Cortex of kidney (tissue), 1 donor: ENCODE measurements at places on chromosomes 1 and 21.

GRCh38 chr1:17624611-17625233, 85.2 kb downstream of the ARHGEF10L start:
- DNase-seq: no peak

- no peak for DNase-seq
Observed at GRCh38 chr1:234940841-234941240, 187.8 kb downstream of the TOMM20 start.

GRCh38 chr1:177706977-177707376, 262.9 kb downstream of the SEC16B start:
- no peak for DNase-seq

- no peak for DNase-seq
Observed at GRCh38 chr1:109198043-109198695, 15.5 kb upstream of the SARS1 start.

- DNase-seq: no peak
Observed at GRCh38 chr1:111647736-111648135, 28.1 kb downstream of the RAP1A start.

- DNase-seq: no peak
Observed at GRCh38 chr1:67830226-67830625, 3.0 kb downstream of the GNG12 start.

DNA sequence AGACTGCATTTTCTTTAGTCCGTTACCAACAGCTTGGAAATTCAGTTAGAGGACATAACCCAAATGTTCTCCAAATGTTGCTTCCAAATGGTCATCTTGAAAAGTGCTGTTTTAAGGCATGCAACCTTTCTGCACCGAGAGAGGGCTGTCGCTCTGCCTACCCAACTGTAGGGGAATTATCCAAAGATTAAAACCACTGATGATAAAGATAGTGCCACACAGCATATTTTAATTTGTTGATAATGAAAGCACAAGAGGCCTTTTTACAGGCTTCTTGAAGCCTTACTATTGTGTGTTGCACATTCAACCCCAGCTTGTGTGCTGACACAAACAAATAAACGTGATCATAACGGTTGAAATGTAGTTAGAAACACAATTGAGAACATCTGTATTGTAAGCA, 121.5 kb downstream of the LMO4 start:
- no peak for DNase-seq

GRCh38 chr1:60502506-60502905, 428.9 kb upstream of the C1orf87 start:
- no peak for DNase-seq

- DNase-seq: no peak
Observed at GRCh38 chr1:173878251-173878650, 10.1 kb downstream of the ZBTB37 start.

DNA sequence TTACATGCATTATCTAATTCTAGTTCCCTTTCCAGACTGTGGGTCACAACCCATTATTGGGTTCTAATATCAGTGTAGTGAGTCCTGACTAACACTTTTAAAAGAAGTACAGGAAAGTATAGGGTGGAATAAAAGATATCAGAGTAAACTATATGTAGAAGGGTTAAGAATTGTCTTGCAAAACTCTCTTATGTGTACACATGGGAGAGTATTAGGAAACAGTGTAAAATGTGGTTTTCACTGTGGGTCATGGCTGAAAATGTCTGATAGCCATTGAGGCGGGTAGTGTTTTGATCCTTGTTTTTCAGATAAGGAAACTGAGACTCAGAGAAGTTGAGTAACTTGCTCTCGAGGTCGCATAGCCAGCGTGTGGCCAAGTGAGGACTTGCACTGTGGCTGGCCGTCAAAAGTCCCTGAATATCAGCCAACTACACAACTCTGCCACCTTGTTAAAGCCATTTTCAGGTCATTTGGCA, 18.5 kb upstream of the MTARC1 start:
- no peak for DNase-seq

DNA sequence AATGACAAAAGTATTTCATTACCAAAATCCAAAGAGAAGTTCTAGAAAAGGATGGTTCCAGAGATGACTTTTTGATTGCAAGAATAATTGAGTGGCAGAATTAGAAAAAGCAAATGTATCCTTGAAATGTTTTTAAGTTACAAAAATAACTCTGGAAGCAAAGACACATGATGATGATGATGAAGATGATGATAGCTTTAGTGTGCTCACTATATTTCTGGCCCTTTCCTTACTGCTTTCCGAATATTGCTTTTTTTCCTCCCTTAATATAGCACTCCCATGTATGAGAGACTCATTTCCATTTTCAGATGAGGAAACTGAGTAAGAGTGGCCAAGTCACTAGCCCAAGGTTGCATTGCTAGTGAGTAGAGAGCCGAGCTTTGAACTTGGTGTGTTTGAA, 54.7 kb downstream of the CACHD1 start:
- DNase-seq: no peak

GRCh38 chr21:44253832-44254710, 7.6 kb downstream of the DNMT3L start:
- no peak for DNase-seq

GRCh38 chr1:172764378-172764777, 105.5 kb downstream of the FASLG start:
- DNase-seq: no peak

DNA sequence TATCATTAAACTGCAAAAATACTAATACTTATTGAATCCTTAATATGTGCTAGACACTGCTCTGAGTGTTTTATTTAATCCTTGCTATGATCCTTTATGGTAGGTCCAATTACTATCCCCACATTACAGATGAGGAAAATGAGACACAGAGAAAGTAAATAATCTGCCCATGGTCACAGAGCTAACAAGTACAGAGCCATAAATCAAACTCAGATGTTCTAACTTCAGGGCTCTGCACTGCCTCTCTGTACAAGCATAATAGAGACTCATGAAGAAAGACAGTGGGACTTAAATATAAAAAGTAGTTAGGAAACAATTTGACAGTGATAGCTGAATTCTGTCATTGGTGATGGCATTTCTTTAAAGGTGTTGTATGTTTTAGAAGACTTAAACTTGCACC, 346.4 kb downstream of the VAV3 start:
- DNase-seq: no peak

DNA sequence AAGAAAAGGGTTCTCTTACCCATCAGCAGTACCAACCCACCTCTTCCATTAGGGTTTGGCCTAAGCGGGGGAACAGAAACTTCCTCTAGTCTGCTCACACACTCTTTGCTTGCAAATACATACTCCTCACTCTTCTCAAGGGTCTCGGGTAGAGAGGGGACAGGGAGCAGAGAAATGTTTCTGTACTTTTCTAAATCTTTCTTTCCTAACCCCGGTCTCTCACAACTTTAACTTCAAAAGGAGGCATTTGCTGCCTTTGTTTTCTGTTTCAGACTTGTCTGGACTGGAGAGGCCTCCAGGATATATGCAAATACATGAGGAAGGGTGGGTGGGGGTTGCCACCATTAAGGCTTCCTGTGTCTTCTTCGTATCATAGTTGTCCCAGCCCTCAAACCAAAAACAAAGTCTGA, 10.5 kb upstream of the LAX1 start:
- no peak for DNase-seq

DNA sequence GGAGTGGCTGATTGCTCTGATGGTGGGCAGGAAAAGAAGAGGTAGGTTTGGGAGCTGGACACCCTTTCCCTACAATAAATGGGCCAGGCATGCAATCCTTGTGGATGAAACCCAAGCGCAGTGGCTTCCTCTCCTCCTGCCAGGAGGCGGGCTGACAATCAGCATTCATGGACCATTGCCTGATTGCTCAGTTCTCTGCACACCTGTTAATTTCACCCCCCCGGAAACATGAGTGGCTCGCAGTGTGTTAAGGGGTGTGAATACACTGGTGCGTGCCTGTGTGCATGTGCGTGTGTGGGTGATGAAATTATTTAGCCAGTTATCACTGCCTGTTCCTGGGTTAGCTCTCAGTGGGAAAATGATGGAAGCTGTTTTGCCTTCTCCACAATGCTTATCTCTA, 310.7 kb downstream of the PCP4 start:
- DNase-seq: no peak

- no peak for DNase-seq
Observed at GRCh38 chr1:22350171-22350923, 101.3 kb upstream of the ZBTB40 start.

GRCh38 chr1:61141288-61142042, 59.1 kb downstream of the NFIA start:
- no peak for DNase-seq

- no peak for DNase-seq
Observed at GRCh38 chr21:43283136-43283924, 114.5 kb downstream of the CRYAA start.

GRCh38 chr1:229047161-229047839, 223.6 kb upstream of the RAB4A start:
- no peak for DNase-seq

DNA sequence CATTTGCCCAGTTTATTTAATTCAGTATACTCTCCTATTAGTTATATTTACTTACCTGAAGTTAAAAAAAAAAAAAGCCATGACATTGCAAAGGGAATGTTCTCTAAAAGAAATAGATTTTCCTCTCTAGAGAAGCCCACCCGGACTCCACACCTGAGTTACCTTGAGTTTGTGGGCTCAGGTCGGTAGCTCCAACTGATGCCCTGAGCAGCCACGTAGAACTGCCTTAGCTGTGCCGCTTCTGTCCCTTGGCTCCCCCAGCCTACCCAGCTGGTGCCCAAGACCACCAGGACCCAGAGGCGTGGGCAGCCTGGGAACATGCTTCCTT, 250 bp downstream of the F5 start:
- DNase-seq: no peak

GRCh38 chr1:17119773-17120480, 676 bp upstream of the PADI2 start:
- DNase-seq: no peak

DNA sequence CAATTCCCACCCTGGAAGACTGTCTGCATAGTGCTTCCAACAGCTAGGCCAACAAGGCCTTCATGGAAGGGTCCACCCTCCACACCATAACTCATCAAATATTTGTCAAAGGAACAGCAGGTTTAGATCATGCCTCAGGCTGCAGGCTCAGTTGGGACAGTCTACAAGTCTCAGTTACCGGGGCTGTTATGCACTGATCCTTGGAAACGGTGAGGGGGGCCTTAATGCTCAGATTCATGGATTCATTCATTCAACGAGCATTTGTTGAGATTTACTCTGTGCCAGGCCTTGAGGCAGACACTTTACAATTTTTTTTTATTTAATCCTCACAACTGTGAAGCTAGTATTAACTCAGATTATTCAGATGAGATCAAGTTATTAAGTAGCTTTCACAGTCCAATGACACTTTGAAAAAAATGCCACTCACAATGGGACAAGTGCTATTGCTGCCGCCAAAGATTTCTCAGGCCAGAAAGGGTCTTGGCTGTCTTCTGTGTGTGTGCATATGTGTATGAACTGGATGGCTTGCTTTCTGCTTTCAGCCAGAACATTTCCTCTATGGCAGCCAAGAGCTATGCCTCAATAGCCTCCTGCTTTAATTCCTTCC, 8.9 kb upstream of the C1orf216 start:
- DNase-seq: no peak

GRCh38 chr1:207959141-207959825, 48.4 kb upstream of the CD34 start:
- DNase-seq: no peak

- no peak for DNase-seq
Observed at GRCh38 chr1:165144757-165145397, 211.6 kb downstream of the LMX1A start.

DNA sequence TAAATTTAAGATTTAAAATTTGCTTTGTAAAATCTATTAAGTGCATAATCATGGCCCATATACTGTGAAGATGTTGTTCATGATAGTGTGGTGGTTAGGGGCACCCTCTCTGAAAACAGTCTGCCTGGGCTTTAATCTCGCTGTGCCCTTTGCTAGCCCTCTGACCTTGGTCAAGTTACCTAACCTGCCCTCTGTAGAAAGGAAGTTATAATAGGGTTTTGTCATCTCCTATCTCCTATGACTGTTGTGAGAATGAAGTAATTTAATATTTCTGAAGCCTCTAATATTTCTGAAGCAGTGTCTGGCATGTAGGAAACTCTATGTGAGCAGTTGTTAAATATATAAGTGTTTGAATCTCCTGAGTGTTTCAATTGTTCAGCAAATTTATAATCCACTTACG, 116.6 kb upstream of the IVNS1ABP start:
- DNase-seq: no peak

DNA sequence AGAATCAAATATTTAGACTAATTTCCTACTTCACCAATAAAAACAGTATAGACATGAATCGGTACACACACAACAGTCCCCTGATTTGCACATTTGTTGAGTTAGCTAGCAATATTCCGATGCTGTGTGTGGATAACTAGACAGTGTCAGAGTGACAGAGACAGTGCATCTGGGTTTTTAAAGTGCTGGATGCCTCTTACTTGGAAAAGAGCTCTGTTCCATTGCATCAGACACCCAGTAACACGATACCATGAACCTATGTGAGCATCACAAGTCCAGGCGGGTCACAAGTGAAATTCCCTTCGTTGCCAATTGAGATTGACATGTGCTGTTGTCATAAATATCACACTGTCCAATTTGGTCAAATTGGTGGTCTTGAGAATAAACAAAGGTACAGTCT, 82.0 kb upstream of the ESRRG start:
- DNase-seq: no peak

DNA sequence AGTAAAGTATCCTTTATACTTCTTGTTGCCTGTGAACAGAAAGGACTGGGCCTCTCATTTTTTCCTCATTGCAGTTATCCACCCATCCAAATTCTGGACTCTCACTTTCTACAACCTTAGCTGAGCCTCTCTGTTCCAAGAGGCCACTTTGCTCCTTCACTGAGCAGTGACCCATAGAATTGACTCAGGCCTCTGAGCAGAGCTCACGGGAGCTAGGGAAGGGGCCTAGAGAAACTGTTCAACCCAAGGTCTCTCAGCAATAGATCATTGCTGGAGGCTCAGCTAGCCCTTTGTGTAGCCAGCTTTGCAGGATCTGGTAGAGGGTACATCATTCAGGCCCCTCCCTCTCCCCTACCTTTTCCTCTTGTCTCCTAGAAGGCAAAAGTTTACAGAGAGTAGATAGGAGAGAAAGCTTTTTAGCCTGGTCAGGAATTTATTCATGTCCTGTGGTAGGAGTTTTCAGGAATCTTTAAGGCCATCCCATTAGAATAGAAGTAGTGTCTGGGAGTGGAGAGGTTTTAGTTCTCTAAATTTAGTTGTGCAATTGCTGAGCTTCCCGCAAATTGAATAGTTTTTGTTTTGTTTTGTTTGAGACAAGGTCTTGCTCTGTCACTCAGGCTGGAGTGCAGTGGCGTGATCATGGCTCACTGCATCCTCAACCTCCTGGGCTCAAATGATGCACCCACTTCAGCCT, 6.7 kb downstream of the INTS3 start:
- no peak for DNase-seq

DNA sequence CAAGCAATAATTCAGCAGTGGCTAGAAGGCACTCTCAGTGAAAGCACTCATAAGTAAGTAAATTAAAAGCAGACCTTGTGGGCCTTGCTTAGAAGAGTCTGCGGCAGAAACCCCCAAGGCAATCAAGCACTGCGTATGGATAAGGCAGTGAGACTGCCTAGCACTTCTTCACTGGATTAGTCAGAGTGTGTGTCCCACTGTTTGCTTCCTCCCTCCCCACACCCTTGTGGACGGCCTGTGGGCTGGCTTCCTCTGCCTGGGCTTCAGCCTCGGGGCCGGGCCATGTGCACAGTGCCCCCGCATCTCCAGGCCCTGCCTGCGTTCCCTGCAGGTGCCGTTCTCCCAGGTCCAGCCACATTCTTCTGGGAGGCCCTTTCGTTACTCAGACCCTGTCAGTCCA, 23.8 kb downstream of the AGT start:
- no peak for DNase-seq
